ENCODE measurements at places on chromosomes 12 and 14.
A peak's percentile ranks its signal among the peaks of the same experiment; 100 is the strongest.

GRCh38 chr12:57101892-57102695 is 9.1 kb downstream of the STAT6 start:
- DNase-seq: peak; percentile 83

- DNase-seq: no peak
These were observed 7.3 kb downstream of the GPR84 start for GRCh38 chr12:54356951-54357356.

DNA sequence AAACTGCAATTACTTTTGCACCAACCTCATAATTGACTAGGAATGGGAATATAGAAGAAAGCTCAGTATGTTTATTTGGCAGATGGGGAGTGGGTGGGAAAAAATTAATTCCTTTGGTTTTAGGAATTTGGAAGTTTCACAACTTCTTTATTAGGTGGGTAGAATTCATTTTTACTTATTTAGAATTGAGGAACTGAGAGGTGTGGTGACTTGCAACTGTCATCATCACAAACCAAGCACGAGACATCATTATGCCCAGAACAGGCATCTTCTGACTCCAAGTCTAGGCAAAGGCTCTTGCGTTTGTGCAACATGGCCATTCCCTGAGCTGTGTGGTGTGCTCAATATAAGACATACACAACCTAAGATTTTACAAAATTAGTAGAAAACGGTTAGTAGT is 380.0 kb downstream of the ATP23 start:
- no peak for DNase-seq

GRCh38 chr12:93323625-93324329 is 53.9 kb upstream of the NUDT4 start:
- DNase-seq: no peak

DNA sequence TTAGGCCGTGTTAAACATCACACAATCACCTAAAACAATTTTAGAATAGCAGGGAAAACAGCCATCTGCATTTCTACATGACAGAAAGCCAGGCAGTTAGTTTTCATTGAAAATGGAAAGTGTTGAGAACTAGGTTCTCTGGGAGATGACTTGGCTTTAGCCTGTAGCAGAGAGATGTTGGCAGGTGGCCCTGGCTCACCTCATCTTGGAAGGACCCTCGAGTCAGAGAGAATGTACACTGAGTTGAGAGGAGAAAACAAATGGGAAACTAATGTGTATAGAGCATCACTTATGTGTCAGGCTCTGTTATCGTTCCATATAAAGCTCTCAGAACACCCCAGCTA is 51.9 kb downstream of the SUSD6 start:
- no peak for DNase-seq

- DNase-seq: no peak
These were observed 172.8 kb downstream of the ETV6 start for GRCh38 chr12:11822081-11822834.

- DNase-seq: no peak
These were observed 14.3 kb upstream of the OTUB2 start for GRCh38 chr14:94011795-94012194.

- peak; percentile 58 for DNase-seq
These were observed 2.6 kb downstream of the BMP4 start for GRCh38 chr14:53953828-53954550.

DNA sequence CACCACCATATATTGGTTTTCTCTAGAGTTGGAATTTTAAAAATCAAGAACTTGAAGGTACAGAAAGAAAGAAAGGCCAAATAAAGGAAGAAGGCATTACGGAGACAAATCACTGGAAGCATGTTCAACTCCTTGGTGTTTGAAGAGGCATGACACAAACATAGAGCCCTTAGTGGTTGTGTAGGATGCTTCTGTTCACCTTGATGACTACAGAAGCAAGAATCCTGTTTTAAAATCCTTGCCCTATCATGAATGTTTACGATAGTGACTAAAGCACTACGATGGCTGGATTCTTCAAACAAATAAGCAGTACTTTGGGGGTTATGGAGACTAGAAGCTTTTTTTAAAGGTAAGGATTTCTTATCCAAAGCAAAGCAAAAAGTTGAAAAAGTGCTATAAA is 10.3 kb upstream of the ISM2 start:
- DNase-seq: no peak

DNA sequence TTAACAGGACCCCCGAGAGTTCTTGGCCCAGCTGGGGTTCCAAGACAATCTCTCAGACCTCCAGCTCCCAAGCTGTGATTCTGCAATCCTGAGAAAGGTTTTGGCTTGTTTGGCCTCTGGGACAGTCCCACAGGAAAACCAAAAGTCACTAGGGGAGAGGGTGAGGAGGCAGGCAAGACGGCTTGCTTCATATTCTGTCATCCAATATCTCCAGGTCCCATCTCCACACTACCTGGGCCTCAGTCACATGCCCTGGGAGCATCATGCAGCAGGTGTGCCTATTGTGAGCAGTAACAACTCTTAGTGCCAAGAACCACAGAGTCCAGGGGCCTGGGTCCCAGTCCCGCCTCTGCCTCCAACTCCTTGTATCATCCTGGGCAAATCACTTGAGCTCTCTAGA is 1.7 kb downstream of the KRT79 start:
- no peak for DNase-seq

DNA sequence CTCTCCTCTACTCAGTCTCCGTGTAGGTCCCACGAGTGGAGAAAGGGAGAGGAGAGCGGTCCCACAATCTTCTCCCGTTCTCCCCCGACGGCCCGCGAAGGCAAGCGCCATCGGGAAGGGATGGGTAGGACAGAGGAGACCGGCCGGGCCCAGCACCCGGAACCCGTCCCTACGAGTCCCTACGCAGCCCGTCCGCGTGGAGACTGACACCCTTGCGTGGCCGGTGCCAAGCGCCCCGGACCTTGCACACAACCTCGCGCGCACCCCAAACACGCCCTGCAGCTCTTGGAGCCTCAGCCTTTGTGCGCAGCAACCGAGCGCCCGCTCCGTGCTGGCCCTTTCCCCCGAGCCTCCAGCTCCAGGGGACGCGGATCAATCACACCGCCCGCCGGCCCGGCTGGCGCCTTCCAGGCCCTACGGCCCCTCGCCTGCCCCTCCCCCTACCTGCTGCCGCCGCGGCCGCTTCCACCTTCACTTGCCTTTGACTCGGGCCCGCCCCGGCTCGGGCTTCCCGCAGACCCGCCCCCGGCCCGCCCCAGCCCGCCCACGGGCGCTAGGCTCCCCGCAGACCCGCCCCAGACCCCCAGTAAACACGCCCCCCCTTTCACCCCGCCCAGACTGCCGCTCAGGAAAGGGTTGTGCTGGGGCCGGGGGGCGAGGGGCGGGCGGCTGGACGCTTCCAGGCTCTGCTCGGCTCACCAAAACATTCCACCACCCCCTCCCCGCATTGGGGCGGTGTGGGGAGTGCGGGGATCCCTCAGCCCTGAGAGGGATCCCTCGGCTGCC is at the start of gene NDRG2:
TSS of gene NDRG2 (minus strand) at position 477 of the 786 bp plus-strand sequence. CDS start 1,746 bp downstream, outside the sequence.
- DNase-seq: peak; percentile 81

DNA sequence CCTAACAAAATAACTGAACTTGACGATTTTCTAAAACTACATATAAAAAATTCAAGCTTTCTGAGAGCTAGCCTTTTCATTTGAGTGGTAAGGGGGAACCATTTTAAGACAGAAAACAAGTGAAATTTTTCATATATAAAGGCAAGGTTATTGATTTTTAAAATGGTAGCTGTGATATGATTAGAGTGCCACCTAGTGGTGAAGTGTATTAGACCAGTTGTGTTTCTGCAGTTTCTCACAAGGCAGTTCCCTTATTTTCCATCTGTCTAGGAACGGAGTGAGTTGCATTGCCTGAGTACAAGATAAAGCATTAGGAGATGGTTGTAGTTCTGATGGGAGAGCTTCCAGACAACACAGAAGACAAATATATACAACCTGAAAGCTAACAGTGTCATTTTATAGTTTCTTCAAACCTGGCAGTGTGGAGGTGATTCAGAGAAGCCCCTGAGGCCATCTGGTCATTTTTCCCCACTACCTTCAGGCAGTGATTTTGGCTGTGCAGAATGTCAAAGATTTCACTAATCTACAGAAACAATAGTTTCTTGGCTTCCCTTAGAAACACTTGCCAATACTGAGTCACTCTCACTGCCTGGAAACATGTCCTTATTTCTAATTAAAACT is 180.8 kb downstream of the C12orf50 start:
- DNase-seq: peak; percentile 6

DNA sequence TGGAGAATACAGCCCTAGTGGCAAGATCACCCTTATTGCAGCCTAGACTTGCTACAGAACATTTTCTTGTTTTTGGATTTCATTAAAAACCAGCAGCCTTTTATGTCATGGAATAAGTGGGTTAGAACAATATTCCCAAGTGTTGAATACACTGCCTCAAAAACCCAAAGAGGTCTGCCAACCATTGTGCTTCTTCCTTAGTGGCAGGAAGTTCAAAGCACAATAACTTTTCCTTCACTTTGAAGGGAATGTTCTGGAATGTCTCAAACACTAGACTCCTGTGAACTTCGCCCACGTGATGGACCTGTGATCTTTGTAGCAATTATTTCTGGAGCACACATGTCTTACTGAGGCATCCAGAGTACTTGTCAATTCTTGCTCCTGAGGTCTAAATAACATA is 8.5 kb downstream of the SLC17A8 start:
- DNase-seq: no peak

DNA sequence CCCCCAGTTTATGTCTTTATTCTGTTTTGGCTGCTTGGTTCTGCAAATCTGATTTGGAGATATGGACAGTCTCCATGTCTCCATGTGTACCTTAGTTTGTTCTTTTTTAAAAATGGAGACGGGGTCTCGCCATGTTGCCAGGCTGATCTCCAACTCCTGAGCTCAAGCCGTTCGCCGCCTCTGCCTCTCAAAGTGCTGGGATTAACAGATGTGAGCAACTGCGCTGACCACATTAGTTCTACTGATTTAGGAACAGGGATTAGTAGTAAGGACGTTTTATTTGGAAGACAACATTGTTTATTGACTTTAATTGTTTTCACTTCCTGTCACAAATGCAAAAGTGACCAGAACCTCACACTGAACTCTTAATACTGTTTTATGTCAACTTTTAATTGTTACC is 14.7 kb downstream of the AEBP2 start:
- no peak for DNase-seq

- no peak for DNase-seq
These were observed 24.6 kb upstream of the BCL7A start for GRCh38 chr12:121996945-121997612.

DNA sequence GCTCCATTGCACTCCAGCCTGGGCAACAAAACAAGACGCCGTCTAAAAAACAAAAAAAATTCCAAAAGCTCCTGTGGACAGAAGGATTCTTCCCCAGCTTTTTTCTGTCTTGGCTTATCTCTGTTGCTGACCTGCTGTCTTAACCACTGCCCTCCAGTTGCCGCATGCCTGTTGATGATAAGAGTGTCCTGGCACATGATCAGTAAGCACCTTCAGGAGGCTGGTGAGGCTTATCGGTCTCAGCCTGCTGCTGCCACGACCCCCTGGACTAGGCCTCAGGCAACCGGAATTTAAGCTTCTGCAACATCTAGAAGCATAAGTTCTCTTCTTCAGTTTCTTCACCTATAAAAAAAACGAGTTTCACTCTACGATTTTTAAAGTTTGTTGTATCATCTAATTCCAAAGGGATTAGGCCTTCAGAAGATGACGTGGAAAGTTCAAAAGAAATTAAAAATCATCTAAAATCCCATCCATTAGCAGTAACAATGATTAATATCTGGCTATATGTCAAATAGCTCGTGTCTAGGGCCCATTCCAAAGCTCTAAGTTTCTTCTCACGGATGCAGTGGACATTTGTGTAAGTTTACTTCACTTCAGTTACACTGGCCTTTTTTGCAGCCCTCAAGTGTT is 46.4 kb downstream of the RESF1 start:
- no peak for DNase-seq
